Gastrocnemius medialis (tissue), 4 donors: ENCODE measurements at places on chromosomes 16 and 17. TPM values are rescaled to one million over a fixed set of nuclear protein-coding genes. Genes with fewer than 3 reads are reported as not detected.

DNA sequence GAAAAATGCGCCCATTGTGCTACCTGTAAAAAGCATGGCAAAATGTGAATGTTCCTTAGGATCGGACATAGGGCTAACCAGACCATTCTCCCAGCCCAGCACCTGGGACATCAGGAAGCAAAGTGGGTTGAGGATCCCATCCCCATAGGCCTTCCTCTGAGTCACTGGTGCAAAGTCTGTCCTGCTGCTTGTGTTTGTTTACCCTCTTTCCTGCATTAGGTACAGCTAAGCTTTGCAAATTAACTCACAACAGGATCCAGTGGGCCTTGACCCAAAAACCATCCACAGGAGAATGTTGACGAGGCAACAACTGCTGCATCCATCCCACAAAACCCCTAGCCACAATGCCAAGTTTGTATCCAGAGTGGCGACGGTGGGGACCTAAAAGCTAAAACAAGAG is 106.2 kb downstream of the GRIN2A start:
- H3K27ac ChIP-seq, result no peak overlapping the region
- H3K27me3 ChIP-seq, result no peaks in the 10 kb centered on the region
- H3K4me3 ChIP-seq, result no peak overlapping the region

DNA sequence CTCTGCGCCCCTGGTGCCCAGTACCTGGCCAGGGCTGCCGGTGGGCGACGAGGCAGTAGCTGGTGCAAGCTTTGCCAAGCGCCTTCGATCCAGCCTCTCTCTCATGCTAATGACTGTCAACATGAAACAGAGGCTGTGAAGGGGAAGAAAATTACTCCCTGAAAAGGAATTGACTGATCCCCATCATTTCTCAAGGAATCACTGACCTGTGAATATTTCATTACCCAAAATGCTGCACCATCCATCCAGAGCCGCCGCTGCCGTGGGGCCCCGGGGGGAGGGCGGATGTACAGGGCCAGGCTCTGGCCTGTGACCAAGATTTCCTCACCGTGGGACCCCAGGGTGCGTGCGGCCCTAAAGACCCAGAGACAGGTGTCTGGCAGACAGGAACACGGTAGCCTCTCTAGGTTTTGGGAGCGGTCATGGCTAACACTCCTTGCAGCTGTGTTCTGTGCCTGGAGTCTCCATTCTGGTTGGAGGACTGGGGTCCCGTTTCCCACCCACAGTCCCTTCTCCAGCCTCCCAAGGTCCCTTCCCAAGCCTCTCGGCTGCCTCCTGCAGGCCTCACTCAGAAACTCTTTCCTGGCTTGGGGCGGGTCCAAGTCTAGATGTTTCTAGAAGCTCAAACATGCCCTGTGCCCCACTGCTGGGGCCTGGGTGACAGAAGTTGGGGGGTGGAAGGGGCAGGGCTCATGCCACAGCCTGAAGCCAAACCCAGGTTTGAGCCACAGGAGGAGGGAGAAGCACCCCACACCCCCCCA is 73.3 kb downstream of the ENGASE start:
- H3K27ac ChIP-seq, result no peak overlapping the region
- no peak overlapping the region for H3K4me3 ChIP-seq

DNA sequence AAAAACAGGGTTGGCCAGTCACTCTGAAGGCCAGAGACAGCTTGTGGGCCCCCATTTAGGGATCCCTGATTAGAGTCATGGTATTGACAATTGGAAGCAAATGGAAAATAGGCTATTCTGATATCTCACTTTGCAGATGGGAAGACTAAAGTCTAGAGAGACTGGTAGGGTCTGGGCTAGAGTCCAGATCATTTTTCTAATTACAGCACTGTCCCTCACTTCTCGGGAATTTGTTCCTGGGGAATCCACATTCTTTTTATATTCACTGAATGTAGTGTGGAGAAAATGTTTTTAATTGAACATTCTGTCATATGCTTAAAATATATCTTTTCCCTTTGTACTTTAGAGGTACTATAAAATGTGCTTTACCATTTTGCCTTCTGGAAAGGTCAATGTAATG is 1.1 kb downstream of the KATNIP start:
- no peaks in the 10 kb centered on the region for H3K36me3 ChIP-seq
- DNase-seq, result no peak
- H3K27ac ChIP-seq, result no peak overlapping the region
- H3K27me3 ChIP-seq, result no peaks in the 10 kb centered on the region

DNA sequence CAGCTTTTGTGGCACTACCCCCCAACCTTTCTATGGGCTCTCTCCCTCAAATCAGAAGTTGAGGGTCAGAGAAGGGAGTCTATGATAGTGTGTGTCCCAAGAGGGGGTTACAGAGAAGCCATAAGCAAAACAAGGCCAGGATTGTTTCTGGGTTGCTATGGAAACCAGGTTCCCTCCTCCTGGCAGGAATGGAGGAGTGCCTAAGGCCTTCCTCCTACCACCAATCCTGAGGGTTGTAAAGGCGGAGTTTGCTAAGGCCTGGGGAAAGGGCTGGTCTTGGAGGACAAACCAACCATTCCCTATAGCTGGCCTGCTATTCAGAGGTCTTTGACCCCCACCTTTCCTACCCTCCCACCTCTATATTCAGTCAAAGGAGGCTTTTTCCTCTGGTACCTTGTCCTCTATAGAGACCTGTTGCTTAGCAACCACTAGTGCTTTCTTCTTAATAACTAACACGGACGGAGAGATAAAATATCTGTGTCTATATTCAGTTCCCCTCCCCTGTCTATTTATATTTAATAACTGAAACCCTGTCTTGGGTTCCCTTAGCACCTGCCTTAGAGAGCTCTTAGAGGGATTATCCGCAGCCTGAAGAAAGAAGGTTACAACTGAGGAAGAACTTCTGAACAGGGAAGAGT is 43.4 kb downstream of the NEUROD2 start:
- no peak overlapping the region for H3K27ac ChIP-seq
- H3K4me3 ChIP-seq, result no peak overlapping the region
- H3K36me3 ChIP-seq, result no peaks in the 10 kb centered on the region
- no peak for DNase-seq

The DNASE1L2 gene
- total RNA-seq, result 2.1 TPM

GRCh38 chr17:1945621-1946020 is 79.5 kb downstream of the RTN4RL1 start:
- H3K4me1 ChIP-seq, result peaks cover 8% of the 10 kb centered on the region
- no peak overlapping the region for H3K4me3 ChIP-seq
- no peaks in the 10 kb centered on the region for H3K27me3 ChIP-seq
- DNase-seq, result no peak
- H3K36me3 ChIP-seq, result no peaks in the 10 kb centered on the region

DNA sequence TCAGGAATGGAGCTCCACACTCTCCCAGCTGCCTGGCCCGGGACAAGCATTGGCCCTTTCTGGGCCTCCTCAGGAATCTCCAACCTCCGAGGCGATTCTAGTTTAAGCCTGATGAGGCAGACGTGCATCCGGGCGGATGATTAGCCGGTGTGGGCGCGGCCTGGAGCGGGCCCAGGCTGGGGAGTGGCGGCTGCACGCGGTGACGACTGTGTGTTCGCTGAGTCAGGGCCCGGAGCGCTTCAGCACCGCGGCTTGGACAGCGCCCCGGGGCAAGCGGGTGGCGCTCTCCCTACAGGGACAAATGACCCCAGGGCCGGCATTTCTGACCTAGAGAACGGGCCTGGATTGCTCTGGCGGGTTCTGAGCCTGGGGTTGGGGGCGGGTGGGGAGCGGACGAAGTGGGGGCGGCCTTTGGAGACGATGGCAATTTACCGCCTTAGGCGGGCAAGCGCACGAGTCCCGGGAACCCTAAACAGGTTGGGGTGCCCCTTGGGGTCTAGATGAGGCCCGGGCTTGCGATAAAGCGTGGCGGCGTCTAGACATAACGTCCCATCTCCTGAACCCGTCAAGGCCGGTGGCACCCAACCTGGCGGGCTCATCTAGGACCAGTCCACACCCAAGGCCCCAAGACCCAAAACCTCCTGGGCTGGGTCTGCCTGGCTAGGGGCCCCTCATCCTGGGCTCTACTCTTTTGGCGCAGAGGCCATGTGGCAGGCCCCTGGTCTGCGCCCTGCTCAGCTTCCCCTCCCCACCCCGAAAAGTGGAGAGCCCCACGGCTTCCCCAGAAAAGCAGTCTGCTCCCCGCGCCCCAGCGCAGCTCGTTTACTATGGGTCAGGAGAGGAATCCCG is 22.3 kb upstream of the ZNHIT3 start:
- no peak overlapping the region for H3K27ac ChIP-seq
- no peak for DNase-seq
- no peak overlapping the region for H3K4me3 ChIP-seq
- peaks cover 33% of the 10 kb centered on the region for H3K27me3 ChIP-seq

GRCh38 chr17:7207120-7208001 is 12.3 kb downstream of the DLG4 start:
- no peak overlapping the region for H3K4me3 ChIP-seq
- DNase-seq, result no peak
- peaks cover 22% of the 10 kb centered on the region for H3K27me3 ChIP-seq
- H3K4me1 ChIP-seq, result no peaks in the 10 kb centered on the region
- H3K27ac ChIP-seq, result no peak overlapping the region

The MYOCD gene
- total RNA-seq, result 2.0 TPM

DNA sequence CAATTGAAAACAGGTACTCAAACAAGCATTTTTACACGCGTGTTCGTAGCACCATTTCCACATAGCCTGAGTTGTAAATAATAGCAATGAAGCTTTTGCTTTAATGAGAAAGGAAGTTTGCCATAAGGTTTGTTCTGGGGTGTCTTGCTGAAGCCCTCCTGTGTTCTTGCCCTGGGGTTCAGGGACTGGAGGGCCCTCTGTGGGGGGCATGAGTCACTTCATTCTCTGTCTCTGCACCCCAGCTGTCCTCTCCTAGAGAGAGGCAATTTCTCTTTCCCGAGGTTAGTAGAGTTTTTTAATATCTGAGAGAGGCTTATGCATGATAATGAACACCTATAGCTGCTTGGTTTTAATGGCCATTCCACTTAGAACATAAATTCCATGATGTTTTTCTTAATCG is 9.6 kb downstream of the AFMID start:
- peaks cover 15% of the 10 kb centered on the region for H3K36me3 ChIP-seq
- H3K4me3 ChIP-seq, result no peak overlapping the region
- H3K4me1 ChIP-seq, result no peaks in the 10 kb centered on the region
- H3K27ac ChIP-seq, result no peak overlapping the region
- H3K27me3 ChIP-seq, result no peaks in the 10 kb centered on the region

- H3K27ac ChIP-seq, result no peak overlapping the region
- no peaks in the 10 kb centered on the region for H3K4me1 ChIP-seq
- H3K4me3 ChIP-seq, result no peak overlapping the region
- DNase-seq, result no peak
- H3K36me3 ChIP-seq, result no peaks in the 10 kb centered on the region
Measured at GRCh38 chr16:60949800-60950199, 1086.4 kb downstream of the CDH8 start.

- H3K4me3 ChIP-seq, result no peak overlapping the region
- H3K27ac ChIP-seq, result no peak overlapping the region
- H3K36me3 ChIP-seq, result no peaks in the 10 kb centered on the region
- H3K4me1 ChIP-seq, result no peaks in the 10 kb centered on the region
Measured at GRCh38 chr17:38617074-38617860, 11.5 kb upstream of the SRCIN1 start.

DNA sequence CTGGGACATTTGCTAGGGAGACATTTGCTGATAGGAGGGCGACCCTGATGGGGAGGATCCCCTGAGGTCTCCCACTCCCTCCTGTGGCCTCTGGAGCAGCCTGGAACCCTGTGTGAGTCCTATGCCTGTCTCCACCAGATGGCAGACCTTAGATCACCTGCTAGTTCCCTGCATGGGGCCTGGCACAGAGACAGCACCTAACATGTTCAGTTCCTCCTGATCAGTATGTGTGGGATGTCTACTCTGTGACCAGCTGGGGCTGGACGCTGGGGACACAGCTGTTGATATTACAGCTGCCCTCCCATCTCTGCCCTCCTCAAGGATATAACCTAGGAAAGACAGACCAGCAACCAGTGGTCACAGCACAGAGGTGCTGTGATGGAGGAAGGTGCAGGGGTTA is 1.1 kb upstream of the ADCY7 start:
- no peaks in the 10 kb centered on the region for H3K27me3 ChIP-seq
- H3K36me3 ChIP-seq, result no peaks in the 10 kb centered on the region
- H3K4me3 ChIP-seq, result no peak overlapping the region
- DNase-seq, result no peak
- no peaks in the 10 kb centered on the region for H3K4me1 ChIP-seq

GRCh38 chr17:75904749-75905521 is at the start of gene MRPL38:
TSS of gene MRPL38 (minus strand) at chr17:75904884. CDS start at chr17:75904875, 9 bp downstream.
- H3K36me3 ChIP-seq, result peaks cover 26% of the 10 kb centered on the region
- H3K27me3 ChIP-seq, result no peaks in the 10 kb centered on the region
- H3K4me3 ChIP-seq, result peak within 1 kb of the TSS; percentile 95
- H3K27ac ChIP-seq, result peak within 1 kb of the TSS; percentile 94
- DNase-seq, result peak; percentile 94

GRCh38 chr17:3401786-3402185 is 3.6 kb upstream of the OR1E1 start:
- H3K4me1 ChIP-seq, result no peaks in the 10 kb centered on the region
- H3K27me3 ChIP-seq, result no peaks in the 10 kb centered on the region
- DNase-seq, result no peak
- no peaks in the 10 kb centered on the region for H3K36me3 ChIP-seq
- H3K4me3 ChIP-seq, result no peak overlapping the region

- H3K4me3 ChIP-seq, result no peak overlapping the region
- no peaks in the 10 kb centered on the region for H3K36me3 ChIP-seq
- no peaks in the 10 kb centered on the region for H3K27me3 ChIP-seq
Measured at GRCh38 chr17:50248255-50248654, 26.0 kb upstream of the TMEM92 start.

GRCh38 chr17:16019347-16019746 is 19.7 kb downstream of the TTC19 start:
- no peaks in the 10 kb centered on the region for H3K36me3 ChIP-seq
- H3K27ac ChIP-seq, result no peak overlapping the region
- H3K27me3 ChIP-seq, result no peaks in the 10 kb centered on the region
- H3K4me3 ChIP-seq, result no peak overlapping the region

GRCh38 chr16:27561216-27561615 is 11.3 kb downstream of the KATNIP start:
- H3K36me3 ChIP-seq, result no peaks in the 10 kb centered on the region
- DNase-seq, result no peak
- H3K4me1 ChIP-seq, result no peaks in the 10 kb centered on the region
- H3K27me3 ChIP-seq, result no peaks in the 10 kb centered on the region

The CDK5RAP3 gene
- total RNA-seq, result 14.2 TPM

DNA sequence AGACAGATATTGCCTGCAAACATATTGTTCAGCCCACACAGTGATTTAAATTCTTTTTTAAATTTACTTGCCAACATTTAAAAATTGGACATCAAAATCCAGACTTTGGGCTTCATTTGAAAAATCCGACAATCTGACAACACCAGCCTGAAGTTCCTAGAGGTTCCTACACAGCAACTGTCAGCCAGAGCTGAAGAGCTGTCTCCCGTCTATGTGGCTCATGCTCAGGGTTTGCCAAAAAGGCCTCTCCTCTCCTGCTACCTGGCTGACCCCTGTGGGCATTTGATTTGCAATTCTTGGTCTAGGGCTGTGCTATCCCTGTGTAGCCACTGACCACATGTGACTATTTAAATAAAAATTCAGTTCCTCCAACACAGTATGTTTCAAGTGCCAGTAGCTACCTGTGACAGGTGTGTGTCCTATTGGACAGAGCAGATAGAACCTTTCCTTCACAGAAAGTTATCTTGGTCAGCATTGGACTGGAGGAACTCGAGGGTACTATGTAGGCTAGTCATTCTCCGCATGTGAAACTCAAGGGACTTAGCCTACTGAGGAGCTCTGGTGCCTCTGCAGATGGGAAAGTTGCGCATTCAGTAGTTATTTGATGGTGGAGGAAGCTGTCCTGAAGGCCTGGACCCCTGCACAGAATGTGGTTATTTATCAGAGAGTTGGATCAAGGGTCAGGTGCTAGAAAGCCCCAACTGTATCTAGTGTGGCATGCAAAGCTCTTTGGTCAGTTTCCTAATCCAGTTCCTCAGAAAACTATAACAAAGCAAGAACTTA is 2.7 kb downstream of the LYRM1 start:
- no peak for DNase-seq
- H3K4me3 ChIP-seq, result no peak overlapping the region
- H3K36me3 ChIP-seq, result no peaks in the 10 kb centered on the region
- peak overlapping the region; percentile 65 for H3K27ac ChIP-seq
